NCI-H774 (cell line): ENCODE measurements at places on chromosomes 5 and 9.
A peak's percentile ranks its signal among the peaks of the same experiment; 100 is the strongest.

DNA sequence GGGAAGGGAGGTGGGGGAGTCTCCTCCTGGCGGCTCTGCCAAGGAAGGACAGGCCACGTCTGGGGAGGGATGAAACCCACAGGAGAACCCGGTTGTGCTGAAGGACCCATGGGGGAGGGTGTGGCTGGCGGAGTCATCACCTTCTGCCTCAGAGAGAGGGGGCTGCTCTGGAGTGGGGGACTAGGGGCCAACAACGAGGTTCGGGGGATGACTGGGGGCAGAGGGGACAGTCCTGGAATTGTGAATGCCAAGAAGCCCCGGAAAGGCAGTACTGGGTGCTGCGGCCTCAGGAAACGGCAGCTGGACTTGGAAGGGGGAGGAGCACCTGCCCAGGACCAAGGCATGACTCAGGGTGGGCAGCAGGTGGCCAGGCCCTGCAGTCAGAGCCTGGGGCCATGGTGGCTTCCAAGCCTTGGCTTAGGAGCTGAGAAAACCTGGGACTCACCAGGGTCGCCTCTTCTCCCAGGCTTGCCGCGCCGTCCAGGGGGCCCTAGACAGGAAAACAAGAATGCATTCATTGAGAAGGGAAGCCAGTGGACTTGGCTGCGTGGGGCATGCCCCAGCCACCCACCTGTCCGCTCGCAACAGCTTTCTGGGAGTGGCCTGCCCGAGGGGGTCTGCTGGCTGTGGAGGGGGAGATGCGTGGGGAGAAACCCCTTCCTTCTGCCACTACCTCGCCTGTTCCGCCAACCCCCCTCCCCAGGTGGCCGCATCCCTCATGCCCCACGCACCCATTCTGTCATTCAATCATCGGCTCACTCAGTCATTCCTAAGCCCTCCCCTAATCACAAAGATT, 74.0 kb upstream of the PHYKPL start:
- DNase-seq = no peak

DNA sequence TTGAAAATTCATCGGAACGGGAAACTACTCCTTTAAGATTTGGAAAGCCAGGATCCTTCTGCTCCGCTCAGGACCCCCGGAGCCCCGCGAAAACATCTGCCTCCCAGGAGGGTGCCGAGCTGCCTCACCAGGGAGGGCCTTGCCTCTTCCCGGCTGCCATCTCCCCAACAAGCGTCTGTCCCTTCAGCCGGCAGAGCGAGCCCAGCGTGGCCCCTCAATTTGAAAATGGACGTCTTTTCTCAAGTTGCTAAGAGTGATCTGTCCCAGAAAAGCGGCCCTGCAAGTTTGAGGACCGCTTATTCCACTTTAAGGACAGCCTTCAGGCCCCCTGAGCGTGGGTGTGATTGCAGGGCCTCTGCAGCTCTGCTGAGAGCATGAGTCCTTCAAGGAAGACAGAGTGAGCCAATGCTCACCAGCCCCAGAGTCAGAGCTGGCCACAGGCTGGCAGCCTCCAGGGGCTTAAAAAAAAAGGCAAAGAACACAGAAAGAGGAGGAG, 101.3 kb downstream of the PHF2 start:
- DNase-seq = no peak

DNA sequence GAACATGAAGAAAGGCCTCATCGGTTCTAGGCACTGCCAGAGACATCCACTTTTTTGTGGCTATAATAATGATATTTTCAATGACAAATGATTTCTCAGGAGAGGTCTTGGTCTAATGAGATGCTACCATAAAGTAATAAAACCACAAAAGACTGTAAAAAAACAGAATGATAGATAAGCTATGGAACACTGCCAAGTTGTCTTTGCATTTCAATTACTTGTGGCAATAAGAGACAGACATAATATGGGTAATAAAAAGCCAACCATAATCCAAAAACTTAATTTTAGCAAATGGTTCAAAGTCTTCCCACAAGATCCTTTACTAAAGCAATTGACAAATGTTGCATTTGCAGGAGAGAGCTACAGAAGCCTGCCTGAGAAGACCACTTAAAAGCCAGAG, 292.5 kb downstream of the ATPSCKMT start:
- DNase-seq = no peak

DNA sequence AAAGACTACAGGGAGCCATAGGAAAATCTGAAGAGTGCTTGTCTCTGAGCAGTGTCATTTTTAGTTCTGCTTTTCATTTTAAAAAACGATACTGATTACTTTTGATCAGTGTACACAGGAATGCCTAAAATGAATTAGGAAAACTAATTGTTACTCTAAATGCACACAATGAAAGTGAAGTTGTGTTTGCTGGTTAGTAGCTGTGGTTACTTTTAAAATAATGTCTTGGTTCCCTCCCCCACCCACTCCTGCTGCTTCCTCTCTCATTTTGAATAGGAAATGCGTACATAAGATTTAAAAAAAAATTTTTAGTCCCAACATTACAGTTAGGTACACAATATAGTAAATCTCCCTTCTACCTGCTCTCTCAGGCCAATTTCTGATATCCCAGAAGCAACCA, 47.5 kb upstream of the PLPP1 start:
- no peak for DNase-seq

DNA sequence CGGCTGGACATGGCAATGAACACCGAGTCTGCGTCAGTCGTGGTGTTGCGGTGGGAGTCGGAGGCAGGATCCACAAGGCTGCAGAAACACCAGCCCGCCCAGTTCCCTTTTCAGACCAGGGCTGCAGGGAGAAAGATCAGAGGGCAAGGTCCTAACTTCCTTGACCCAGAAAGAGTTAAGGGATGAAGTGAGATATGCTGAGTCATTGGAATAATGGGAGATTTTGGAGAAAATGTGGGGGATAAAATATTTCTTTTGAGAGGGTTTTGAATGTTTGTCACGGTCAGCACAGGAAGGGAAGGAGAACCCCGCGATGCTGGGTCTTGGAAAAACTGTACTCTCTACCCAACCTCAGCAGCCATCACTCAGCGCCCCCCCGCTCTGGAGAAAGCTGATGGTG, 416.0 kb downstream of the ICE1 start:
- DNase-seq = no peak

GRCh38 chr5:159341145-159341544, 10.9 kb upstream of the IL12B start:
- DNase-seq = no peak

- no peak for DNase-seq
Observed at GRCh38 chr9:131719262-131719908, 20.5 kb downstream of the RAPGEF1 start.

GRCh38 chr5:133792024-133792423, 176.4 kb downstream of the C5orf15 start:
- no peak for DNase-seq

DNA sequence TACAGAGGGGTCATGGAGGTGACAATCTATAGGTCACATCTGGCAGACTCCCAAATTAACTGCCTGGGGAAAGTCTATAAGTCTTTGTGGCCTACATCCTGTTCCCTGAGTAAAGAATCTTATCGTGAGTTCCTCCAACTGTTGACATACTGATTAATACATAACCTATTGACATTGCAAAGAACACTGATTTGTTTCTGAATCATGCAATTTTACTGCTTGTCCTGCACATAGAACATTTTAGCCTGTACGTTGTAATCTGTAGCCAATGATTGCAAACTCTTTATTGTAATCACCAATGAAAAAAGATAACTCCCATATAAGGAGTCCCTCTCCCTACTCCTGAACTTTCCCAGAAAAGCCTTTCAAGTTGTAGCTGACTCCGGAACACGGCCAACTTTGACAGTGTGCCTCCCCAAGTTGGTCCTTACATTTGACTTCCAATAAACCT, 18.8 kb upstream of the OR2K2 start:
- no peak for DNase-seq

DNA sequence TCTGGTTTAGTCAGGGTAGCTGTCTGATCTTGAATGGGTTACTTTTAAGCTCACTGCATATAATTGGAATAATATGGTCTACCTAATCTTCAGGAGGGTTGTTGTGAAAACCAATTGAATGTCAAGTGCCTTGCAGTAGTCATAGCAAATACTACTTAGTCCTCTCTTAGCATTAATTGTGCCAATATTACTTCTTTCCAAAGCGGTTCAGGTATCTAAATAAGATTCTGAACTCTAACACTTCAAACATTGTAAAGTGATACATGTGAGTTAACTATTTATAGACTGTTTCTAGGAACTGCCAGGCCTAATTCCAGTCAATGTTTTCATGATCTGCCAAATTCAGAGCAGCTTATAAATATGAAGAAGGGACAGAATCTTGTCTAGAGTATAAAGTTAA, 140.2 kb downstream of the SH3GL2 start:
- no peak for DNase-seq

GRCh38 chr5:130424341-130424740, 520.1 kb downstream of the CHSY3 start:
- DNase-seq = no peak

- no peak for DNase-seq
Observed at GRCh38 chr5:154446195-154447088, 645 bp downstream of the SAP30L start.

DNA sequence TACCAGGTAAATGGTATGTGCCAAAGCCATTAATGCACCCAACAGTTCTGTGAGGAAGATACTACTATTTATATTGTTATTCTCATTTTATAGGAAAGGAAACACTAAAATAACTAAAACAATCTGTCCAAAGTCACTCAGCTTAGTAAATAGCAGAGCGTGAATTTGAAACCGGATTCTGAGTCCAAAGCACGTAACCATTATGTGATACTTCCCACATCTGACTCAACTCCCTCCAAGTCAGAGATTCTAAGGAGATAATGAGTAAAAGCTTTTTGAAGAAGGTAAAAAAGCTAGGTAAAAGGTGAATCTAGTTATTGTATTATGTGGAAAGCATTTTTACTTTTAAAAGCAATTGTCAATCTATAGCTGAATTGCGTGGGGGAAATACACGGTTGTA, 208.9 kb downstream of the PBX3 start:
- DNase-seq = no peak

DNA sequence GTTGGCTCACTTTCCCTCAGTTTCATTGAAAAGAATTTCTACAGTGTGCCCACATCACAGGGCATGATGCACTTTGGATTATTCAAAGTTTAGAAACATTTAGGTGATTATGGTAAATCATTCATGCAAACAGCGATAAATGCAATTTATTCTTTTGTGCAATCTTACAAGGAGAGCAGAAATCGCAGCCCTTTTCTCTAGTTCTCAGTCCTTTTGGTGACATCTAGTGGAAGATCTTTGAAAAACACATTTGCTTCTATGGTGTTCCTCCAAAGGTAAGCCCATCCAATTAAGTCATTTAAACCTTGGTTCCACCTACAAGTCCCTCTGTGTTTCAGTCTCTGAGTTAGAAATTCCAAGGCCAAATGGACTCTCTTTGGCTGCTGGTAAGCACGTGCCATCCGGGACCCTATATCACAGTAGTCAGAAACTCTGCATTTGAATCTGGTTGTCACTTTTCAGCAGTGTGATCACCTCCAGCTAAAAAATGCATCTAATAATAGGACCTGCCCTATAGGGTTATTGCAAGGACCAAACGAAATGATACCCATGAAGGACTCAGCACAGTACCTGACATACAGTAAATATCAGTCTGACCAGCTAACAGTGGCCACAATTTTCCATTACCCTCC, 66.4 kb downstream of the MACROH2A1 start:
- peak; percentile 53 for DNase-seq

- no peak for DNase-seq
Observed at GRCh38 chr9:114372921-114373448, 14.8 kb downstream of the AKNA start.

DNA sequence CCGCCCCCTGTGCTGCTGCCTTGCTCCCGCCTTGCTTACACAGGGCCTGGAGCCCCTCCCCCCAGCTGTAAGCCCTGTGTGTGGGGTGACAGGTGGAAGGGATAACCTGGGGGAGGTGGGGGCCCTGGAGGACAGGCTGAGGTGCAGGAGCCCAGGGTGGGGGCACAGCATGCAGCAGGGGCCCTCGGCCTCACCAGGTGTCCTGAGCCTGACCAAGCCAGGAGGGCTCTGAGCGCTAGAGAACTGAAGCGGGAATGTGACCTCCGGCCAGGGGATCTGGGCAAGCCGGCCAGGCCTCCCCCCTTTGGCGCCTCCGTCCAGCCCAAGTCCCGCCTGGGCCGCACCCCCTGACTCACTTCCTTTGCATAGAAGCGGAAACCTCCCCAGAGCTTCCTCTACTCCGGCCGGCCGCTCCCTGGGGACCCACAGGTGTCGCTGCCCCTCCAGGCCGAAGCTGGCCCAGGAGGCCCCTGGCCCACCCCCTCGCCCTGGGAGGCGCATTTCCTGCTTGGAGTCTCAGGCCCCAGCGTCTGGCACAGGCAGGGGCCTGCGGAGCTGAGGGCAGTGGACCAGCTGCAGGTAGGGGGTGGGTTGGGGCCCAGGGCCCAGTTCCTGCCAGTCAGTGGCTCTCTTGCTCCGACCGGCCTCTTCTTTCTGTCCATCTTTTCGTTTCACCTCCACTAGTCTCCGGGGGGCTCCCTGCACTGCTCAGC, at the start of gene TOR4A:
TSS of gene TOR4A (plus strand) at position 398 of the 713 bp plus-strand sequence. CDS start 964 bp downstream, outside the sequence.
- DNase-seq = no peak
